ENCODE measurements at places on chromosomes 2 and 18.
A peak's percentile ranks its signal among the peaks of the same experiment; 100 is the strongest.

GRCh38 chr18:3265564-3266033 lies 3.7 kb downstream of the MYL12B start:
- peak; percentile 31 for DNase-seq

DNA sequence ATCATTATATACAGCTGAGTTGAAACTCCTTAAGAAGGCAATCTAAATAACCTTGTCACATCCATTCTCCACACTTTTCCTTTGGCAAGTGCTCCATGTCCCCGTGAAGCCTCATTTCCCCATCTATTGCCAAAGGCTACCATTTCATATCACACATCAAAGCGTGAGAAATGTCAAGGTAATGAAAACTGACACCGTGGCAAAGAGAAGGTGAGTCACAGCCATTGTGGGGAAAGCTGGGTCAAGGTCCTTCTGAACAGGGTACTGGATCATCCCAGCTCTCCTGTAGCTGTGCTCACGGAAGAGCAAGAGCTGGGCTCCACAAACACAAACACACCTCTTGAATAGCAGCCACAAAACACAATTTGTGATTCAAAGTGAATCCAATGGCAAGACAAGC lies 58.2 kb upstream of the REG3G start:
- no peak for DNase-seq

GRCh38 chr2:17231394-17231965 lies 286.8 kb downstream of the RAD51AP2 start:
- DNase-seq = no peak

- no peak for DNase-seq
Measured at GRCh38 chr18:22698711-22699110, 234.4 kb upstream of the RBBP8 start.

DNA sequence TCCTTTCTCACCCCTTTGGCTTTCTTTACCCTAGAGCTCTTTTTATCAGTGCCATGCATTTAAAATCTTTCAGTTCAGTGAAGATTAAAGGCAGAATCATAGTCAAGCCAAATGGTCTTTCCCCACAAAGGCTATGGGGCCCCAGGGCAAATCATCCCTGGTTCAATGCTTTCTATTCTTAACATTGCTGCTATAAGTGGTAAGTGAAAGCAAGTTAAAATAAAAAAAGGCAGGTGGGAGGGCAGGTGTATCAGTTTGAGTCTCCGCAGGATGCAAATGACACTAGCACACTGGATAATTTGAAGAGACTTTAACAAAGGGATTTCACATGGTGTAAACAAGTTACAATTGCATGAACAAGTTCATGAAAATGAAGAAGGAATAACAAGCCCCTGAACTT lies 757.4 kb downstream of the SATB2 start:
- no peak for DNase-seq

DNA sequence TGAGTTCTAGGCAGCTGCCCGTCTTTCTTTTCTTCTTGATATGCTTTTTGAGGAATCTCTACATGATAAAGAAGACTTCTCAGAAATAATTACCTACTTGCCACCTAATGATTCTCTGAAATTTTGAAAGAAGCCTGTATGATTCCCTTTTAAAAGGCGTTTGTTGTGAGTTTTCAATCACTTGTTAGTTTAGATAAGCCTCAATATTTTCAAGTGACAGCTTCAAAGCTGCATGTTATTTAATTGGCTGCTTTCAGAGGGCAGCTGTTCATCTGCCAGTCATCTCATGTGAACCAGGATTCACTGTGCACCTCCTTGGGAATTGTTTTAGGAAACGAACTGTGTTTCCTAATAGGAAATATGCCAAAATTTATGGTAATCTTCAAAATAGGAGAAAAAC lies 938.1 kb downstream of the CPS1 start:
- no peak for DNase-seq

GRCh38 chr2:133314795-133315194 lies 253.5 kb downstream of the NCKAP5 start:
- no peak for DNase-seq

DNA sequence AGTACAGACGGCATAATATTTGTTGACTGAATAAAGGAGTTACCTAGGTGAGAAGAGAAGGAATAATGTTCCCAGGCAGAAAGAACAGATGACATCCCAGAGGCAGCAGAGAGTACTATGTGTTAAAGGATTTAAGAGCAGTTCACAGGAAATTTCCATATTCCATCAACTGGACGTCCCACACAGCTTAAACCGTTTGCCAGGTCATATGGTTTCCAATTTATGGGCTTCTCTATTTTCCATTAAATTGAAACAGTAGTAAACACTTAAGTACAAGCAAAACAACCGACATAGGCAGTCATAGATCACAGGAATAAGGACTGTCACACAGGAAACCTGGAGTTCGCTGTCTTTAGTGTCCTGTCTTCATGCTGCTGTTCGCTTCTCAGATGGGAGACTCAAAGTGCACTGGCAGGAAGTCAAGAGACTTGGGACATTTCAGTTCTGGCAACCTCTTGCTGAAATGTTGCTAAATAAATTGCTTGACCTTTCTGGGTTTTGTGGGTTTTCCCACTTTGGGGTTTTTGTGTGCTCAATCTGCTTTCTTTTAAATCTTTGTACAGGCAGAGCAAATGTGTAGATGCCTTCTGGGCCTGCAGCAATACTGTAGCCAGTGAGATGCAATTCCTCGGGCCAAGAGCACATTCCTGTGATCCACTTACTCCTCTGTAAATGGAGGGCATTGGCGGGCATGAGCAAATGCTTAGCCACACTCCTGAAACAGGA lies 5.8 kb upstream of the PIEZO2 start:
- DNase-seq = no peak

GRCh38 chr2:138691667-138692066 lies 88.5 kb downstream of the NXPH2 start:
- no peak for DNase-seq

DNA sequence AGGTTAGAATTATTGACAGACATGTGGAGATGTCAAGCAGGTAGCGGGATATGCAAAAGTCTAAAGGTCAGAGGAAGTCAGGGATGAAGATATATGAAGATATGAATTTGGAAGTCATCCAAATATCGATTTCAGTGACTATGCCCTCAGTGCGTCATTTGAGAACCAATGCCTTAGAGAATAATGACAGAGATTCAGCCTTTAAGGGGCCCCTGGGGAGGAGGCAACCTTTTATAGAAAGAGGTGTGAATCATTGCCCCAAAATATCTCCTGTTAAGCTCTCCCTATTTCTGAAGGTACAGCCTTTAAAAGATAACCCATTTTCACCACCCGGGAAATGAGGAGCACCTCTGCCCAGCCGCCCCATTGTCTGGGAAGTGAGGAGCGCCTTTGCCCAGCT lies 223.4 kb downstream of the NCKAP5 start:
- DNase-seq = no peak

DNA sequence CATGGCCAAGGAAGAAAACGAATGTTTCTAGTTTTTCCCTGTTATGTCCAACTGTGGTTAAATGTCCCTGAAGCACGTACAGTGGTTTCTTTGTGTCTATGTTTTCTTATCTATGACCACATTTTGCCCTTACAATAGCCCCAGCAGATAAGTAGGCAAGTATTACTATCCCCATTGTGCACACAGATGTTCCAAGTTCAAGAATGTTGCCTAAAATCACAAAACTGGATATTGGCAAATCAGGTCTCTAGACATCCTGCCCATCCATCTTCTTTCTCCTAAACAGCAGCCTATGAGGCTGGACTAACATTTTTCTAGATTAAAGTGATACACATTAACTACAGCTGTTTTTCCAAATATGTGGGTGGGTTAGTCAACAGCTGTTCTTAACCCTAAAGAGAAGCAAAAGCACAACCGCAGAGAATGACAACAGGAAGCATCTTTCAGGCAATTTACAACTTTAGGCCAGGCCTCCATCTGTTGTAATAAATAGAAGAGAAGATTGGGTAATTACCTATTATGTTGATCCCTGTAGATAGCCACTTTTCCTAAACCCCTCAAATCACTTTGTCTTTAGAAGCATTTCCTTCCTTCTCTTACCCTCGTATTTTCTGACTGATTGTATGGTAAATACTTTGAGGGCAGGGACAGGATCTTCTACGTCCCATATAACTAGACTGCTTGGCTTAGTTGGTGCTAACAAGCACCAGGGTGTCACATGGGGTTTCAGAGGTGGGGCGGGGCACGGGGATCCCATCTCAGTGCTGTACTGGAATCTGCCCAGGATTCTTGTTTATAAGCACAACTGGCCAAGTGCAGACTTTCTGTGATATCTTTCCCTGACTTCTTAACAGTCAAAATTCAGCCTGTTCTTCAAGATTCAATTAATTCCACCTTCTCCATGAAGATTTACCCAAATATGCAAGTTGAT lies 132.1 kb upstream of the SETBP1 start:
- DNase-seq = peak; percentile 40

DNA sequence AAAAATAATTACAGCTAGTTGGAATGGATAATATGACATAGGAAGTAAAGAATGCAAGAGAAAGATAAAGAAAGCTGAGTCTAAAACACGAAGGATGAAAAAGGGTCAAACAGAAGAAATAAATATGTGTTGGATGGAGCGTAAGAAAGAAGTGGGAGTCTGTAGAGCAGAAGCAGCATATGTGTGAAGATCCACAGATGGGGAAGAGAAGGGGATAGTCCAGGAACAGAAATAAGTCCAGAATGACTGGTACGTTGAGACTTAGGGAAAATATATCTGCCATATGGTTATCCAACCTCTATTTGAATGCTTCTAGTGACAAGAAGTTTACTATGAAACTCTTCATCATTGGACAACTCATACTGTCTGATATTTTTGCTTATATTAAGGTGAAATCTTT lies 18.0 kb downstream of the ABCA12 start:
- DNase-seq = no peak

Measured in AG08395 (cell line).